ENCODE measurements at places on chromosomes 7 and 10.
A peak's percentile ranks its signal among the peaks of the same experiment; 100 is the strongest.

DNA sequence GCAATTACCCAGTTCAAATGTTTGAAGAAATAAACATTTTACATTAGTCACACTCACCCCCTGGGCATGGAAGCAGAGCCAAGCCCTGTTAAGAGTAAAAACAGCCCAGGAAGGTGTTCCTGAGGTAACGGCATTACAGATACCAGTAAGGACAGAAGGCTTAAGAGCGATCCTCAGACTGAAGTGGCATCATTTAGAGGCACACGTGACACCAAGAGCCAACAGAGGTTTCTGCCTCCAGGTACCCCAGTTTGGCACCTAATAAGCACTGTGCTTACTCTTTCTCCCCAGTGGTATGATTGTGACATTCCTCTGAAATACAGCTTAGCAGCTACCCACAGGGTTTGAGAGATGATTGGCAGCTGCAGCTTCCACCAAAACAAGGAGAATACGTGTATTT lies 17.2 kb downstream of the MMS19 start:
- DNase-seq: no peak

- no peak for DNase-seq
Measured at GRCh38 chr7:22702516-22702915, 24.5 kb upstream of the IL6 start.

- DNase-seq: no peak
Measured at GRCh38 chr10:32388258-32389027, 41.5 kb upstream of the EPC1 start.

DNA sequence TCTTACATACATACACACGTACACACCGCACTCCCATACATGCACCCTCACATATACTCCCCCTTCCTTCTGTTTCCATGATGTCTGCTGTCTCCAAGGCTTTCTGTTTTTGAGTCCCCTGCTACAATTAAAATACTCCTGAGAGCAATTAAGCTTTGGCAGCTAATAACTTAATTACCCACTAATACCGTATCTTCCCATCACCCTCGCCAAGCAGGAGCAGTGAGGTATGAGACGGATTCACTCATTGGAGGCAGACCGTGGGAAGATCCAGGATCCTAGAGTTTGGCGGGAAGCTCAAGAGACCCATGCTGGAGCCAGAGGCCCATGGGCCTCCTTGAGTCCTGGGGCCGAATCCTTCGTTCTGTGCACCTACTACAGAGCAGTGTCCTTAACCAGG lies 1.7 kb upstream of the CALN1 start:
- no peak for DNase-seq

DNA sequence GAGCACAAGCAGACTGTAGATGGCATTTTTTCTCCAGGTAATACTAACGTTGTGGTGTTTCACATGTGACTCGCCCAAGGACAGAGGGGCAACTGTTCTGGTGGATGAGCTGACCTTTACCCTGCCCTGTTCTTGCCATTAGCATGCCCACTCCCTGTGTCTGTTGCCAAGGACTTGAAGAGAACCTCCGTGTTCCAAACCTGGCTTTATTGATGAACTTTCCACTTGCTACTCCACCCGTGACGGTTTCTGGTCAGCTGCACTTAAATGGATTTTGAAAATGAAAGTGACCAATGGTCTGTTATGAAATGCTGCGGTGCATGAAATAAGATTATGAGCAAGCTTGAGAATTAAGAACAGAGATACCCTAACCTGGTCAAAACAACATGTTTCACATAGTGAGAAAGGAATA lies 30.4 kb downstream of the LRRC4 start:
- DNase-seq: no peak

- no peak for DNase-seq
Measured at GRCh38 chr7:25861601-25862260, 290.3 kb upstream of the NFE2L3 start.

- no peak for DNase-seq
Measured at GRCh38 chr7:19017374-19017773, 100.1 kb downstream of the TWIST1 start.

DNA sequence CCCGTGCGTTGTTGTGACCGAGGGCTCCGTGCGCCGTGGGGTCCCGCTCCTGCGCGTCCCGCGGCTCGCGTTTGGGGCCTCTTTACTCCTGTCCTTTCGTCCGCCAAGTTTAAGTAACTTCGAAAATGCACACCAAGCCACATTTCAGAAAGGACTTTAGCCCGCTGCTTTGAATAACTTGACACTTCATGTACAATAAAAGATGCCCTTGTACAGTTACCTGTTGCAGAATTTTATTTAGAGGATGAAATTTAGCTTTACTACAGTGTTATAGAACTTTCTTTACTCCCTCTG lies 459 bp downstream of the SUGCT start:
- DNase-seq: no peak

- DNase-seq: no peak
Measured at GRCh38 chr10:133277277-133277992, 767 bp upstream of the ADAM8 start.

GRCh38 chr10:34966040-34966439 lies 124.1 kb downstream of the CUL2 start:
- no peak for DNase-seq

GRCh38 chr7:41052201-41052600 lies 650.7 kb downstream of the INHBA start:
- no peak for DNase-seq

DNA sequence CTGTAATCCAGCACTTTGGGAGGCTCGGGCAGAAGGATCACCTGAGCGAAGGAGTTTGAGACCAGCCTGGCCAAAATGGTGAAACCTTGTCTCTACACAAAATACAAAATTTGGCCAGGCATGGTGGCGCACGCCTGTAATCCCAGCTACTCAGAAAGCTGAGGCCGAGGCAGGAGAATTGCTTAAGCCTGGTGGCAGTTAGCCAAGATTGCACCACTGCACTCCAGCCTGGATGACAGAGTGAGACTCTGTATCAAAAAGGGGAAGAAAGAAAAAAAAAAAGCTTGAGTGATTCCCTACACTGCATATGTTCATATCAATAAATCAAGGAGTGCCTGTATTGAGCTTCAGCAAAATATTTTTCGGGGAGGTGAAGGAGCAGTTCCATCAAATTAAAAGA lies 45.8 kb upstream of the SRRM3 start:
- DNase-seq: peak; percentile 96

DNA sequence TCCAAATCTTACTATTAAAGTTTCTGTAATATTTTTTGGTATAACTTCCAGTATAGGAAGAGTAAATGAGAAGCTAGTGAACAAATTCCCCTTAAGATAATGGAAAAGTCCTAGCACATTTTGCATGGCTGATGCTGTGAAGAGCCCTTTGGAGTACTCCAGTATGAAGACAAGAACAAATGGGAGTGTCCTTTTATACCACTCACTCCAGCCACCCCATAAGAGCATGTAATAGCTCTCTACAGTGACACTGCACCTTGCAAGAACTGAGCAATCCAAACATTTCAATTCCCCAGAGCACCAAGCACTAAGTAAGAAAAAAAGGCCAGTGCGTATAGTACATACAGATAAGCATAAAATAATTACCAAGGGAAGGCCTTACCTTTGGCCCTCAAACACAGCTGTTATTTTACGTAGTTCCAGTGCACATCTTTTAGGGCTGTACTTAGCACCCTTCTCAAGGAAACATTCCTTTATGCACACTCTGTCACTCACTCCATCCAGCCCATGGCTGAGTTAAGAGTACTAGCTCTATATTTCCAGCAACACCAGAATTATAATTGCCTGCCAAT lies 135.4 kb downstream of the ST7 start:
- DNase-seq: no peak

DNA sequence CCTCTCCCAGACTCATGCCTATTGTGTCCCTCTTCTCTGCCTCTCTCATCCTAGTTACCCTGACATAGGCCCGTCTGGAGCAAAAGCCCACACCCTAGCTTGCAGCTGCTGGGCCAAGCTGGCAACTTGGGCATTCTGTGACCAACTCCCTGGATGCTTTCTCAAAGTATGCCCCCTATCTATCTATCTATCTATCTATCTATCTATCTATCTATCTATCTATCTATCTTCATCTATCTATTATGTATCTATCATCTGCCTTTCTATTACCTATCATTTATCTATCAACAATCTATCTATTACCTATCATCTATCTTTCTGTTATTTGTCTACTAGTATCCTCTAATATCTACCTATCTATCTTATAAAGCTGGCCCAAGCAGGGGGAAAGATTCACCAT lies 45.4 kb upstream of the COL13A1 start:
- DNase-seq: no peak

DNA sequence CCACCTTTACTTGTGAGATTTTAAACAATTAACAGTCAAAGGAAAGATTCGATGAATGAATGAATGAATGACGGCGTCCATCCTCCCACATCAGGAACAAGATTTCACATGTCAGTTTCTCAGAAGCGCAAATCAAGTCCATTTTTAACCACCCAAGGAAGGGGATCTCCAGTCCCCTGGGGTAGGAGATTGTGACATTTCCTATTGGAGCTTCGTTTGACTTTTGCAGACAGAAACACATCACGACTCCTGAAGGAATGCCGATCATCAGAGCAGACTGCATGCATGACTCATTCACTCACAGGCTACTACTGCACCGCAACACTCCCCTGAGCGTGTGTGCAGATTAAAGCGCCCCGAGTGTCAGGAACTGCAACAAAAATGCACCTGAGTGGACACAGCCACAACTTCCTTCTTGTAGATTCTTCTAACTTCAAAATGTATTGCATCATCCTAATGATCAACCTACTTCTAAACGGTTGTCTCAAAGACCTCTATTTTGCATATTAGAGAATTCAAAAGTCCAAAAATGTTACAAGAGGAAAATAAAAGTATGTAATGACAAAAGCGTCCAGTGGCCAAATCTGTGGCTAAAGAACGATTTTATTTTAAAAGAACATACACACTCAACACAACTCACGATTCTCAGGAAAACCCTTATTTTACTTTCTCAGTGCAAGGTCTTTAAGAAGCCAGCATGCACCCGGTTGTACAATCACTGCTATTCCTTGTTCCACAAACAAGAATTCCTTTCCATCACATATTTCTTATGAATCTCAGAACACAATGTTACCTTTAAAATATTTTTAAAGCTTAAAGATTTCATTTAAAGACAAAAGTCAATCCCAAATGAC lies 172.6 kb downstream of the FAM107B start:
- peak; percentile 74 for DNase-seq

DNA sequence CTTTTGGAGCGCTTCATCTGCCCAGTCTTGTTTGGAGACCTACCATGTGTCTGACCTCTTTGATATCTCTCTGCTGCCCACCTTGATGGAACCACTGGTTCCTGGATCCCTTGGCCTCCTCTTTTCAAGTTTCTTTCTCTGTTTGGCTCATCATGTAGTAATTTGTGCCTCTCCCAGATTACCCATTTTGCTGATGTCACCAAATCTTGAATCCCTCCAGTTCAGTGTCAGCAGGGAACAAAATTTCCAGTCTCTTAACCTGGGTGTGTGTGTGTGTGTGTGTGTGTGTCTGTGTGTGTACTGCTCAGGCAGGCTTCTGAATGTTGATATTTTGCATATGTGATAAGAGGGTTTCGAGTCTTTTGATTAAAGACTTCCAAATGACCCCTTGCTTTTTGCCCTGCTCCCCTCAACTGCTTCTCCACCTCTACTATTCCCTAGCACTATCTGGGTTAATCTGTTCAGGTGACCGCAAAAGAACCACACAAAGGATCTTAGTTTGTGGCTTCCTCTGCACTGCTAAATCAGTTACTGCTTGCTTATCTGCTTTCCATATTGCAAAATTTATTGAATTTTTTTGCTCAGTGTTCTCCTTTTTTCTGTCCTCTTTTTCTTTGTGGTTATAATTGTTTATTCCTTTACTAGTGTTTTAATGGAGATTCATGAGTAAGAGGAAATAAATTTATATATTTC lies 25.7 kb downstream of the MYO3A start:
- DNase-seq: no peak

- DNase-seq: no peak
Measured at GRCh38 chr7:8157296-8157695, 104.7 kb downstream of the ICA1 start.

- no peak for DNase-seq
Measured at GRCh38 chr7:12139416-12139815, 71.7 kb upstream of the TMEM106B start.

DNA sequence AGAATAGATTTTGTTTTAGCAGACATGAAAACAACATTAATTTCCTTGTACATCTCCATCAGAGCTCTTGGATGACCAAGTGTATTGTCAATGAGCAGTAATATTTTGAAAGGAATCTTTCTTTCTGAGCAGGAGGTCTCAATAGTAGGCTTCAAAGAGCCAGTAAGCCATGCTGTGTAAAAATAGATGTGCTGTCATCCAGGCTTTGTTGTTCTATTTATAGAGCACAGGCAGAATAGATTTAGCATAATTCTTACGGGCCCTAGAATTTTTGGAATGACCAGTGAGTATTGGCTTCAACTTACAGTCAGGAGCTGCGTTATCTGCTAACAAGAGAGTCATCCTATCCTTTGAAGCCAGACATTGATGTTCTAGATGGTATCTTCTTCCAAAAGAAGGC lies 19.0 kb downstream of the MINPP1 start:
- DNase-seq: no peak

DNA sequence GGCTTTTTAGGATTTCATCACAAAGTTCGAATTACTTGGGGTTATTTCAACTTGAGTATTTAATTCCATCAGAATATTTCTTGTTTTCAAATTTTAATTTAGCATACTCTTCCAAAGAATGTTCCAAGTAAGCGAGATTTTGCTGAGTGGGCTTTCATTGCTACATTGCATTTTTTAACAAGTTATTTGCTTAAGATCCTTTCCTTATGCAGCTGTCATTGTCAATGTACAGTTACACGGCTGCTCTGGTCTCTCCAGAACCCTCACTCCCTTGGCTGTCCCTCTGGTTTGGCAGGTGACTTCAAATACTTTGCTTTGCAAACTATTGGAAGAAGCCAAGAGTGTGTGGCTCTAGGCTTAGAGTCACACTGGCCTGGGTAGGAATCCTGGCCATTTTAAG lies 80.0 kb downstream of the CFAP58 start:
- DNase-seq: no peak

DNA sequence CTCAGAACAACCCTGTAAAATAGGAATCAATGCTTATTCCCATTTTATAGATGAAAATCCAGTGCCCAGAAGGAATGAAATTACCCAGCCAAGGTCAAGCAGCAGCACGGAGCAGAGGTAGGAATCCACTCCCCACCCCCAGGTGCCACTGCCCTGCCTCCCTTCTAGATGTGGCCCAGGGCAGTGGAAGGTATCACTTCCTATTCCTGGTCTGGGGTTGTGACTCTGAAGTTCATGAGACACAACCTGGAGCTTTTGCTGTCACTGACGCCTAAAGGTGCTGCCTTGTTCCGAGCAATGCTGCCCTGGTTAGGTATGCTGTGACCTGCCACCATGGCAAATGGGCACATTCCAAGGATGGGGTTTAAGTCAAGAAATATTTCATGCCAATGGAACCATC lies 53.6 kb downstream of the PIK3AP1 start:
- DNase-seq: no peak

Data from suppressor macrophage (primary cell).